ENCODE measurements at places on chromosomes 2 and 18. TPM values are rescaled to one million over a fixed set of nuclear protein-coding genes. Genes with fewer than 3 reads are reported as not detected.
A peak's percentile ranks its signal among the peaks of the same experiment; 100 is the strongest.

The DPP10 gene
- 33.0 TPM for total RNA-seq

The SERPINB13 gene
- total RNA-seq: not detected

The GBX2 gene
- not detected for total RNA-seq

The POMC gene
- 8.5 TPM for total RNA-seq

The CFAP221 gene
- total RNA-seq: 0.51 TPM

The DNER gene
- total RNA-seq: 1.9 TPM

- DNase-seq: no peak
- H3K4me3 ChIP-seq: no peak overlapping the region
- no peaks in the 10 kb centered on the region for H3K27me3 ChIP-seq
- H3K27ac ChIP-seq: no peak overlapping the region
- H3K36me3 ChIP-seq: no peaks in the 10 kb centered on the region
- no peaks in the 10 kb centered on the region for H3K4me1 ChIP-seq
These were observed 6.8 kb upstream of the SLC1A4 start for GRCh38 chr2:64982311-64982857.

- H3K27ac ChIP-seq: no peak overlapping the region
- H3K4me1 ChIP-seq: no peaks in the 10 kb centered on the region
- H3K27me3 ChIP-seq: no peaks in the 10 kb centered on the region
- no peak for DNase-seq
- H3K4me3 ChIP-seq: no peak overlapping the region
These were observed 88.9 kb downstream of the SNTG2 start for GRCh38 chr2:1039549-1039948.

- H3K27me3 ChIP-seq: no peaks in the 10 kb centered on the region
- DNase-seq: no peak
- H3K4me1 ChIP-seq: no peaks in the 10 kb centered on the region
These were observed 43.4 kb upstream of the KYNU start for GRCh38 chr2:142834021-142834420.

- DNase-seq: no peak
- no peaks in the 10 kb centered on the region for H3K36me3 ChIP-seq
- no peaks in the 10 kb centered on the region for H3K4me1 ChIP-seq
These were observed 10.5 kb downstream of the CCDC93 start for GRCh38 chr2:118003396-118003824.

- no peaks in the 10 kb centered on the region for H3K27me3 ChIP-seq
- peak overlapping the region; percentile 94 for H3K27ac ChIP-seq
- H3K4me3 ChIP-seq: peak overlapping the region; percentile 7
- H3K4me1 ChIP-seq: peaks cover 16% of the 10 kb centered on the region
- no peaks in the 10 kb centered on the region for H3K36me3 ChIP-seq
- peak; percentile 77 for DNase-seq
These were observed 174.6 kb upstream of the PID1 start for GRCh38 chr2:229445501-229446211.

DNA sequence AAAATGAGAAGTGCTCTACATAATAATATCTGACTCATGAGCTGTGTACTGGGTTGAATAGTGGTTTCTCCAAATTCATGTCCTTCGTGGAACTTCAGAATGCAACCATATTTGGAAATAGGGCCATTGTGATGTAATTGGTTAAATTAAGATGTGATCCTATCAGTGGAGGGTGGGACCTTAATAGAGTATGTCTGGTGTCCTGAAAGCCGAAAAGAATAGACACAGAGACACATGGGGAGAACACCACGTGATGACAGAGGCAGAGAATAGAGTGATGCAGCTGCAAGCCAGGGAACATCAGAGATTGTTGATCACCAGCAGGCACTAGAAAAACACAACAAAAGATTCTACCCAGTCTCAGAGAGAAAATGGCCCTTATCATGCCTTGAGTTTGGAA, 310.1 kb downstream of the EXOC6B start:
- no peak overlapping the region for H3K4me3 ChIP-seq
- H3K27me3 ChIP-seq: no peaks in the 10 kb centered on the region
- DNase-seq: no peak
- H3K4me1 ChIP-seq: no peaks in the 10 kb centered on the region
- H3K27ac ChIP-seq: no peak overlapping the region

DNA sequence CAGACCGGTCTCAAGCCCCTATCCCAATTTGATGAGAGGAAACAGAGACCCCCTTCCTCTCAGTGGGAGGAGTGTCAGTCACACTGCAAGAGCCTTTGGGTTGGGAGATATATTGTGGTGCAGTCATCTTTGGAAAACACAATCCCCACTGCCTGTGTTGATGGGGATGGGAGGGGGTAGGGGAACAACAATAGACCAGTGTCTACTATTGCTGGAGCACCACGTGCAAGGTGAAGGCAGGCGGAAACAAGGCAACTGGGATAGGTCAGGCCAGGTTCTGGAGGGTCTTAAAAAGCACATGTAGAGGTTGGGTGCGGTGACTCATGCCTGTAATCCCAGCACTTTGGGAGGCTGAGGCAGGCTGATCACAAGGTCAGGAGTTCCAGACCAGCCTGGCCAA, 127.9 kb downstream of the ZFP36L2 start:
- no peaks in the 10 kb centered on the region for H3K4me1 ChIP-seq
- no peak overlapping the region for H3K4me3 ChIP-seq
- H3K36me3 ChIP-seq: no peaks in the 10 kb centered on the region
- no peak for DNase-seq
- no peak overlapping the region for H3K27ac ChIP-seq

Measured in uterus (tissue), 4 donors.